Mesenchymal stem cell (in vitro differentiated cells and primary cell): ENCODE measurements at places on chromosomes 2 and 18.

DNA sequence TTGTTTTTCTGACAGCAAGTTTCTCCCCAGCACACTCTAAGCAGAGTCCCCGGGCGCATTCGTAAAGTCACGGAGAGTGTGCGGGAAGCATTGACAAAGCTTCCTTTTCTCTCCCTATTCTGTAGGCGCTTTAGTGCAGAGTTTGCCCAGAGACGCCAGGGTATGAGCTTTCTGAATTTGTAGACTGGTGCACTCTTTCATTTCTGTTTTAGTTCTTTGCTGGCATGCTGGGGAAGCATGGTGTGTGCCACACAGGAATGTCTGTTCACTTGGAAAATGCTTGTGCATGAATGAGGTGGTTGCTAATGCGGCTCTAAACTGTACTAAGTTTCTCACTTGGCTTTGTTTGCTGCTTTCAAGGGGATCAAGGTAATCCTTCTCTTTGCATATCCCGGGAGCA lies 102.6 kb downstream of the RTN4 start:
- H3K4me3 ChIP-seq: no peak overlapping the region
- H3K27me3 ChIP-seq: no peaks in the 10 kb centered on the region
- peaks cover 5% of the 10 kb centered on the region for H3K4me1 ChIP-seq

DNA sequence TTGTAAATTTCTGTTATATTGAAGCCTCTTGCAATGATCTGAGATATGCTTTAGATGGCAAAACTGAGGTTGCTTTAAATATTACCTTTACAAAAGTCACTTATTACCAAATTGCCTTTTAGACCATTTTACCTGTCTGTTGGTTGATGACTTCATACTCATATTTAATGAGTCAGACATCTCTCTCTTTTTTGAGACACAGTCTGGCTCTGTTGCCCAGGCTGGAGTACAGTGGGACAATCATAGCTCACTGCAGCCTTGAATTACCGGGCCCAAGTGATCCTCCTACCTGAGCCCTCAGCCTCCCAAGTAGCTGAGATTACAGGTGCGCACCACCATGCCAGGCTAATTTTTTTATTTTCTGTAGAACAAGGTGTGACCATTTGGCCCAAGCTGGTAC lies 11.5 kb upstream of the PPP4R3B start:
- no peak overlapping the region for H3K4me3 ChIP-seq
- H3K4me1 ChIP-seq: no peaks in the 10 kb centered on the region
- H3K36me3 ChIP-seq: peaks cover 23% of the 10 kb centered on the region
- no peak overlapping the region for H3K27ac ChIP-seq
- no peak for DNase-seq
- no peaks in the 10 kb centered on the region for H3K27me3 ChIP-seq

- no peaks in the 10 kb centered on the region for H3K4me1 ChIP-seq
- H3K27me3 ChIP-seq: no peaks in the 10 kb centered on the region
- DNase-seq: no peak
- no peak overlapping the region for H3K27ac ChIP-seq
- H3K36me3 ChIP-seq: no peaks in the 10 kb centered on the region
Measured at GRCh38 chr18:58805467-58806187, 59.0 kb upstream of the ZNF532 start.

GRCh38 chr18:57430079-57431001 lies 4.8 kb upstream of the ONECUT2 start:
- no peak overlapping the region for H3K27ac ChIP-seq
- no peak for DNase-seq
- no peaks in the 10 kb centered on the region for H3K36me3 ChIP-seq
- H3K4me3 ChIP-seq: no peak overlapping the region

- H3K27ac ChIP-seq: no peak overlapping the region
- no peak for DNase-seq
- peaks cover 54% of the 10 kb centered on the region for H3K4me1 ChIP-seq
- peaks cover 57% of the 10 kb centered on the region for H3K36me3 ChIP-seq
- no peak overlapping the region for H3K4me3 ChIP-seq
- H3K27me3 ChIP-seq: no peaks in the 10 kb centered on the region
Measured at GRCh38 chr2:219444566-219445091, 10.0 kb downstream of the SPEG start.

- H3K4me1 ChIP-seq: peaks cover 17% of the 10 kb centered on the region
- no peak for DNase-seq
- H3K27me3 ChIP-seq: peaks cover 28% of the 10 kb centered on the region
- no peak overlapping the region for H3K4me3 ChIP-seq
- peaks cover 13% of the 10 kb centered on the region for H3K36me3 ChIP-seq
Measured at GRCh38 chr2:63044362-63045327, 6.0 kb upstream of the OTX1 start.

- DNase-seq: no peak
- H3K36me3 ChIP-seq: no peaks in the 10 kb centered on the region
- H3K4me3 ChIP-seq: no peak overlapping the region
- H3K27ac ChIP-seq: no peak overlapping the region
- H3K27me3 ChIP-seq: no peaks in the 10 kb centered on the region
- H3K4me1 ChIP-seq: no peaks in the 10 kb centered on the region
Measured at GRCh38 chr18:43195421-43195820, 79.9 kb upstream of the RIT2 start.

DNA sequence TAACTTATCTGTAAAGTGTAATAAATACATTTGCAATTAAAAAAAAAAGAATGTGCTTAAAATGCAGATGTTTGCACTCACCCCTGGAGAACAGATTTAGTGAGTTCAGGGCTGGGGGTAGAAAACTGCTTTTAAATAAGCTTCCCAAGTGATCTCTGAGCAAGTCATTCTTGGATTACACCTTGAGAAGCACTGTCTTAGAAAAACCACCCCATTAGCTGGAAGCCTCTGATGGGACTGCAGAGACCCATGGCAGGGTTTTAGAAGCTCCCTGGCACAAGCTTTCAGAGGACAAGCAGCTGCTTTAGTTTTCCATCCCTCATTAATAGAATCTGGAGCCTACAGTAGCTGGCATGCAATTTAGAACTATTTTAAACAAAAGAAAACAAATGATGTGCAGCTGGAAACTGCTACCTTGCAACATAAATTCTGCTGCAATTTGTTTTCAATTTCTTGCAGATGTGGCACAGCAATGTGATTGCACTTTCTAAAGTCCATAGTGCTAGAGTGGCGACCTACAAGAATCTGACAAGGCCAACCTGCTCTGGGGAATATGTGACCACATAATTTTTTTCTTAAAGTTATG lies 141.5 kb downstream of the CDC42EP3 start:
- H3K4me3 ChIP-seq: no peak overlapping the region
- H3K4me1 ChIP-seq: no peaks in the 10 kb centered on the region
- no peak overlapping the region for H3K27ac ChIP-seq
- no peaks in the 10 kb centered on the region for H3K27me3 ChIP-seq
- no peaks in the 10 kb centered on the region for H3K36me3 ChIP-seq

- H3K27me3 ChIP-seq: no peaks in the 10 kb centered on the region
- H3K36me3 ChIP-seq: no peaks in the 10 kb centered on the region
- no peak overlapping the region for H3K4me3 ChIP-seq
- H3K4me1 ChIP-seq: peaks cover 1% of the 10 kb centered on the region
- no peak overlapping the region for H3K27ac ChIP-seq
Measured at GRCh38 chr2:129763966-129764365, 215.5 kb upstream of the RAB6C start.

- peaks cover 2% of the 10 kb centered on the region for H3K4me1 ChIP-seq
- no peak overlapping the region for H3K27ac ChIP-seq
- no peaks in the 10 kb centered on the region for H3K27me3 ChIP-seq
Measured at GRCh38 chr18:21449367-21450290, 150.9 kb downstream of the ESCO1 start.

GRCh38 chr2:62686012-62686685 lies 19.4 kb upstream of the EHBP1 start:
- no peak for DNase-seq
- H3K27me3 ChIP-seq: no peaks in the 10 kb centered on the region
- no peaks in the 10 kb centered on the region for H3K36me3 ChIP-seq
- H3K27ac ChIP-seq: no peak overlapping the region

DNA sequence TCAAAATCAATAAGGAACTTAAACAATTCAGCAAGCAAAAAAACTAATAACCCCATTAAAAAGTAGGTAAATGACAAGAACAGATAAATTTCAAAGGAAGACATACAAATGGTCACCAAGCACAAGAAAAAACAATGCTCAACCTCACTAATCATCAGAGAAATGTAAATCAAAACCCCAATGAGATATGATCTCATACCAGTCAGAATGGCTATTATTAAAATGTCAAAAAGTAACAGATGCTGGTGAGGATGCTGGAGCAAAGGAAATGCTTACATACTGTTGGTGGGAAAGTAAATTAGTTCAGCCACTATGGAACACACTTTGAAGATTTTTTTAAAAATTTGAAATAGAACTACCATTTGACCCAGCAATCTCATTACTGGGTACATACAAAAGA lies 538.0 kb downstream of the TMX3 start:
- H3K27me3 ChIP-seq: no peaks in the 10 kb centered on the region
- DNase-seq: no peak
- H3K36me3 ChIP-seq: no peaks in the 10 kb centered on the region
- no peak overlapping the region for H3K4me3 ChIP-seq

- H3K4me1 ChIP-seq: no peaks in the 10 kb centered on the region
- H3K36me3 ChIP-seq: peaks cover 3% of the 10 kb centered on the region
- no peak overlapping the region for H3K27ac ChIP-seq
- no peaks in the 10 kb centered on the region for H3K27me3 ChIP-seq
- DNase-seq: no peak
Measured at GRCh38 chr2:161204846-161205245, 44.6 kb downstream of the TANK start.
